CD8-positive, alpha-beta memory T cell (primary cell): ENCODE measurements at places on chromosomes 16 and 17.

DNA sequence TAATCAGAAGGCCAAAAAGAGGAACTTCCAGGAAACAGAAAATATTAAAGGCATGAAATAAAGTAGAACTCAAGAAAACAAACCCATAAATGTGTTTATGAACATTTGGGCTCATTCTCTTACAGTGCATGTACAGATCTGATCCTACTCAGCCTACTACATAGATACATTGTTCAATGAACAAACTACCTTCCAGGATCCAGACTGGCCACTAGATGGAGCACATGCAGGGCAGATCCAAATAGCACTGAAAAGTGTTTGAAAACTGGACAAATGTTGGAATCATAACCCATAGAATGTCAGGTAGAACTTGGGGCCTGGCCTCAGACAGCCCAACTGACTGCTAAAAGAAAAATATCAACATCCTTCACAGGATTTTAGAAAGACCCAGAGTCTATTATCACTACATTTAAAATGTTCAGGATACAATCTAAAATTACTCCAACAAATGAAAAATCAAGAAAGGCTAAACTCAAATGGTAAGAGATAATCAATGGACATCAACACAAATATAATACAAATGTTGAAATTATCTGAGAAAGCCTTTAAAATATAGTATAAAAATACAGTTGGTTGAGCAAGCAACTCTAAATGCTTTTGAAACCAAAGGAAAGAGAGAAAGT, 122.4 kb upstream of the NUDT7 start:
- DNase-seq: no peak

- no peak for DNase-seq
Observed at GRCh38 chr17:37512442-37513068, 22.9 kb downstream of the DUSP14 start.

GRCh38 chr17:32398946-32399345, 45.4 kb upstream of the PSMD11 start:
- no peak for DNase-seq

DNA sequence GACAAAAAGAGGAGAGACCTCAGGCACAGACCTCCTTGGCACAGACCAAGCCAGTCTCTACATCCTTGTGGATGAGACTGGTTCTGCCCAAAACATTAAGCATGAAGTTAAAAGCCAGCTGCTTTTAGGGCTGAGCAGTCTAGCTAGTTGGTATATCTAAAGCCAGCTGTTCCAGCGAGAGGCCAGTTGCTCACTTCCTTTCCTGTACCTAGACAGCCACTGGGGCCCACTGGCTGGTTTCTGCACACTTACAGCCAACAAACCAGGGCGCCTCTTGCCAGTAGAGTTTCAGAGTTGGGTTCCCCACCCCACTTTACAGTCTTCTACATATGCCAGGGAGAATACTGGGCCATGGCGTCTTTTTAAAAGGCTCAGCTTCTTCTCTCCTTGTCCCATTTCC, 242.4 kb downstream of the ZFHX3 start:
- DNase-seq: no peak

GRCh38 chr16:84970447-84971127, 40.7 kb downstream of the ZDHHC7 start:
- DNase-seq: peak; percentile 64
